ENCODE measurements at places on chromosomes 2 and 18.

DNA sequence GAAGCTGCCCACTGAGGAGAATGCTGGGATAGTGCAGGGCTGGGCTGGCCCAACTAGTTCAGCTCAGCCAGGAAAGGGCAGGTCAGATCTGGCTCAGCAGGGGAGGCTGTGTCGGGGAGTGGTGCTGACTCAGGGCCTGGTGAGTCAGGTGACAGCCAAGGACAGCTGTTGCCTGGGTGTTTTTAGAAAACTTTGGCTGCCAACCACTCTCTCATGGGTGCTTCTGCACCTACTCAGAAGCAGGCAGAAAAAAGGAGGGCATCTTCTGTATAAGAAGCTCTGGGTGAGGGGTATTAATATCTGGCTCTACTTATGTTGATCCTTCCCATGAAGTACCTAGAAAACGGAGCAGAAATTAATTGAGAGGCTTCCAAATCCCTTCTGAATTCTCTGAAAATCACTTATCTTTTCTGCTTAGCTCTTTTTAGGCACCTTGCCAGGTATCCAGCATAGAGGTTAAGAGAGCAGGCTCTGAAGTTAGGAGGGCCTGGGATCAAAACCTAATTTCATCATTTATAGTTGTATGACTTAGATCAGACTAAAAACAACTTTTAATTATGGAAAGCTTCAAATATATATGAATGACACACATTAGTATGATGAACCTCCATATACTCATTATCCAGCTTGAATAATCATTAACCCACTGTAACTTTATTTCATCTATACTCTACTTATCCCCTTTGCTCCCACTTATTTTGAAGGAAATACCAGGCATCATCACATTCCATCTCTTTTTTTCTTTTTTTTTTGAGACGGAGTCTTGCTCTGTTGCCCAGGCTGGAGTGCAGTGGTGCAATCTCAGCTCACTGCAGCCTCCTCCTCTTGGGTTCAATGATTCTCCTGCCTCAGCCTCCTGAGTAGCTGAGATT is 15.5 kb upstream of the RAB10 start:
- peak; percentile 47 for DNase-seq

DNA sequence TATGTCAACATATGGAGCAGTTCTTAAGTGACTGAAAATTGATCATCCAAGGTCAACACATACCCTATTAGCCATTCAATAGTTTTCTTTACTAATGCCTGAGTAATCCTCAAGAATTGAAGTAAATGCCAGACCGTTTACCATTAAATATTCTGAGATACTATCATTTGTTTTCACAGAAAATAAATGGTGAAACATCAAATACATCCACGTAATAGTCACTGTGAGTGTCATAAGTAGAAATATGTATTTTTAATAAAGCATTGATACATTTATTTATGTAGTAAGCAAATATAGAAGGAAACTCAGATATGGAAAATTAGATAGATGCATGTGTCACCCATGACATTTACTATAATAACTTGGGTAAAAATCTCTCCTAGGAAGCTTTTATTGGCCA is 927.8 kb upstream of the NRXN1 start:
- no peak for DNase-seq

DNA sequence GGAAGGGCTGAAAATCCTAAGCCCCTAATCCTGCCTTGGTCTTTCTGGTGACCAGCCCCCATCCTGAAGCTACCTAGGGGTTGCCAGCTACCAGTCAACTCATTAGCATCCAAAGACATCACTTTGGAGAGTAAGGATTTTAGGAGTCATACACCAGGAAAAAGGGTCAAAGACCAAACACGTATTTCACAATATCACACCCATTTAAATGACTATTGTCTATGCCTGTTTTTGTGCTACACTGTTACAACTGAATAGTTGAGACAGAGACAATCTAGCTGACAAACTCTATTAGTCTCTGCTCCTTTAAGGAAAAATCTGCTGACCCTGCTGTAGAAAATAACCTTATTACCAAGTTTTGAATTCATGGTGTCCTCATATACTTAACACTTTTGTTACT is 21.0 kb upstream of the RBBP8 start:
- no peak for DNase-seq

GRCh38 chr2:232134939-232135338 is 173.4 kb downstream of the DIS3L2 start:
- DNase-seq: no peak

DNA sequence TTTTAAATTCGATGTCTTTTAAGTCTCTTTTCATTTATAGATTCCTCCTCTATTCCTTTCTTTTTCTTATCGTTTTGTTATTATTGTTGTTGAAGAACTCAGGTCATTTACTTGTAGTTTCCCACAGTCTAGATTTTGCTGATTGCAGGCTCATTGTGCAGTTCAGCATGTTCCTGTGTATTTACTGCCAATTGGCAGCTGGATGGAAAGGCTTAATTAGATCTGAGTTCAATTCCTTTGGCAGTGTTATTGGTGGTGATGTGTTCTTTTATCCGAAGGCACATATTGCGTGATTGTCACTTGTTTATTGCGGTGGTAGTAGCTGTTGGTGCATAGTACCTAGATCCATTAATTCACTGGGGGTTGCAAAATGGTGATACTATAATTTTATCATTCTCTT is 180.7 kb downstream of the BABAM2 start:
- no peak for DNase-seq

DNA sequence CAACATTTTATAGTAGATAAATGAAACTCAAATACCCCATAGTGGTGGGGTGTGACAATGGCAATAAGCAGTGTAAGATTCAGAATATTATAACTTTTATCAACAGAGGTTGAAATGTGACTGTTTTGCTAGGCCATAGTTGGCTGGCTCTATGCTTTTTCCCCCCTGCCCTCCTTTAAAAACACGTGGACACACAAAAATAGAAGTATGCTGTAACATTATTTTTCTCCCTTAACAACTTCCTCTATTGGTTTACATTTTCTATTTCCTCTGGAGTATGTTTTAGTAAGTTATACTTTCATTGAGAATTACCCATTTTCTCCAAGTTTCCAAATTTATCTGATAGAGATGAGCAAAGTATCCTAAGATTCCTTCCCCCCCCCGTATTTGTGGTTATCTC is 31.1 kb downstream of the NDUFAF7 start:
- DNase-seq: no peak

DNA sequence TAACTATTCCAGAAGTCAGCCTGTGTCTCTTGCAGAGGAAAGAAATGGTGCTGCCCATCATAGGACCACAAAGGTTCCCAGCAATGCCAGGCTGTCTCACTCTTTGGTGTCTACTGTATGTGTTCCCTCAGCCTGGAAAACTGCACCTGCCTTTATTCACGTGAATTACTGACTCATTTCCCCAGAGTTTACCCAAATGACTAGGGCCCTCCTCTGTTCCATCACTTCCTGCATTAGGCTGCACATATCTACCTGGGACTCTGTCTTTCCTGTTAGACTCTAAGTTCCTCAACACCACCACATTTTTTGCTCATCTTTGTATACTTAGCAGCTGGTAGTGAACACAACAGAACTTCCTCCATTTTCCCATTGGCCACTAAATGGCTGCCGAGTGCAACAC is 188.3 kb downstream of the FHOD3 start:
- no peak for DNase-seq

- no peak for DNase-seq
Measured at GRCh38 chr18:191725-192124, 33.4 kb downstream of the USP14 start.

GRCh38 chr2:182509-183122 is 81.2 kb downstream of the SH3YL1 start:
- no peak for DNase-seq

GRCh38 chr2:27312152-27312551 is 3.9 kb upstream of the UCN start:
- no peak for DNase-seq

DNA sequence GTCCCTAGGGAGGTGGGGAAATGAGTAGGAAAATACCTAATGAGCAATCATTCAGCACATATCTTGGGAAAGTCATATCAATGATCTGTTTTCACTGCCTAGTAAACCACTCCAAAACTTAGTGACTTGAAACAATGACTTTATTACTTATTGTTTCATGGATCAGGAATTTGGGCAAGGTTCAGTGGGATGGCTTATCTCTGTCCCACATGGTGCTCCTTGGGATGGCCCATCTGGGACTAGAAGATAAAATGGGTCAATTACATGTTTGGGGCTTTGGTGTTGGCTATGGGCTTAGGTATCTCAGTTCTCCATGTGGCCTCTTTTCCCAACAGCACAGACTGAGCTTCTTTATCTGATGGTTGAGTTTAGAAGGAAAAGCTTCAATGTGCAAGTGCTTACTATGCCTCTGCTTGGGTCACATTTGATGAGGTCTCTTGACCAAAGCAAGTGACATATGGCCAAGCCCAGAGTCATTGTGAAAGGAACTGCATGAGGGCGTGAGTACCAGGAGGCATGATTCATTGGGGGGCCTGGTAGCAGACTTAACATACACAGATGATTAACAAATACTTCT is 218.1 kb upstream of the TNP1 start:
- no peak for DNase-seq
